ENCODE measurements at places on chromosomes 4 and X.
A peak's percentile ranks its signal among the peaks of the same experiment; 100 is the strongest.

GRCh38 chr4:162131256-162131655 lies 32.5 kb downstream of the FSTL5 start:
- DNase-seq = no peak

GRCh38 chrX:11543249-11543648 lies 122.5 kb downstream of the ARHGAP6 start:
- no peak for DNase-seq

DNA sequence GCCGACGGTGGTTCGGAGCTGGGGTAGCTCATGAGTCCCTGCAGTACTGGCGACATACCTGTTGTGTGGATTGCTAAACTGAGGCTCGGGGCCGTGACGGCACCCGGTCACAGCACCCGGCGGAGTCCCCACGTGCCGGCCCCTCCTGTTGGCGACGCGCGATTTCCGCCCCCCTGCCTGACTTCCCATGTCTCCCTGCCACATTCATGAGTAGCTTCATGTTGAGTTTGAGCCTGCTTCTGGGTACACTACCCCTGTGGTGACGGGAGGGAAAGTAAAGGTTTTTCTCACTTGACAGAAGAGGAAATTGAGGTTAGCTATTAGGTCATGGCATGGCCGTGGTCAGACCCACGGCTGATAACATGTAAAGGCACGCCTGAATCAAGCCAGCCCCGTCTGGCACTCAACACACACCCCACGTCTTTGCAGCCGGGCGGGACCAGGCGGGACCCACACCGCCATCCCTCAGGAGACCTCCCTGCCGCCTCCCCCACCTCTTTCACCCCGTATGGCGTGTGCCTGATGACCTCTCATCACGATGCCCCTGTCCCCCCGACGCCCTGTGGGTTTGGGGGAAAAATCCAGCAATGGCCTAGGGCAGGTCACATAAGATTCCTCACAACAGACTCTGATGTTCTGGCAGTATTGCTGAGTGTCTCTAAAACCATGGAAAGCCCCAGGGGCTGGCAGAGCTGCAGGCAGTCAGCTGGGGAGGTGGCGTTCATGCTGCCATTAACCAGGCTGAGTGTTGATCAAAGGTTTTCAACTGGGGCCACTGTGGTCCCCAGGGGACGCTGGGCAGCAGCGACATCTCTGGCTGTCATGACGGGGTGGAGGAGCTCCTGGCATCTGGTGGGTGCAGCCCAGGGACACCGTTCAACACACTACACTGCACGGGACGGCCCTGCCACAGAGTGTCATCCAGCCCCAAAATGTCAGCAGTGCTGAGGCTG lies 29.2 kb downstream of the P2RY8 start:
- no peak for DNase-seq

DNA sequence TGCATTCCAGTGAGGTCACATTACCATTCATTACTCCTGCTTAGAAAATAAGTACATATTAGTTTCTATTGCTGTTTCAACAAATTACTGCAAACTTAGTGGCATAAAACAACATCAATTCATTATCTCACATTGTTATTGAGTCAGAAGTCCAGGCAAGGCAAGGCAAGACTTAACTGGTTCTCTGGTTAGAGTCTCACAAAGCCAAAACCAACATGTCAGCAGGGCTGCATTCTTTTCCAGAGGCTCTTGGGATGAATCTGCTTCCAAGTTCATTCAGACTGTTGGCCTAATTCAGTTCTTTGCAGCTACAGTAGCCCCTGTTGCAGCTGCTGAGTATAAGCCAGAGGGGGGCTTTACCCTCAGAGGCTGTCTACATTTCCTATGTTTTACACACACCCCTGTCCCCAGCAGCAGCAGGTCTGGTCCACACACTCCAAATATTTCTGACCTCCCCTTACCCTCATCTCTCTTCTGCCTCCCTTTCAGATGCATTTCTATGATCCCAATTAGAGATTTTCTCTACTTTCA lies 892.1 kb upstream of the EPHA5 start:
- peak; percentile 89 for DNase-seq

DNA sequence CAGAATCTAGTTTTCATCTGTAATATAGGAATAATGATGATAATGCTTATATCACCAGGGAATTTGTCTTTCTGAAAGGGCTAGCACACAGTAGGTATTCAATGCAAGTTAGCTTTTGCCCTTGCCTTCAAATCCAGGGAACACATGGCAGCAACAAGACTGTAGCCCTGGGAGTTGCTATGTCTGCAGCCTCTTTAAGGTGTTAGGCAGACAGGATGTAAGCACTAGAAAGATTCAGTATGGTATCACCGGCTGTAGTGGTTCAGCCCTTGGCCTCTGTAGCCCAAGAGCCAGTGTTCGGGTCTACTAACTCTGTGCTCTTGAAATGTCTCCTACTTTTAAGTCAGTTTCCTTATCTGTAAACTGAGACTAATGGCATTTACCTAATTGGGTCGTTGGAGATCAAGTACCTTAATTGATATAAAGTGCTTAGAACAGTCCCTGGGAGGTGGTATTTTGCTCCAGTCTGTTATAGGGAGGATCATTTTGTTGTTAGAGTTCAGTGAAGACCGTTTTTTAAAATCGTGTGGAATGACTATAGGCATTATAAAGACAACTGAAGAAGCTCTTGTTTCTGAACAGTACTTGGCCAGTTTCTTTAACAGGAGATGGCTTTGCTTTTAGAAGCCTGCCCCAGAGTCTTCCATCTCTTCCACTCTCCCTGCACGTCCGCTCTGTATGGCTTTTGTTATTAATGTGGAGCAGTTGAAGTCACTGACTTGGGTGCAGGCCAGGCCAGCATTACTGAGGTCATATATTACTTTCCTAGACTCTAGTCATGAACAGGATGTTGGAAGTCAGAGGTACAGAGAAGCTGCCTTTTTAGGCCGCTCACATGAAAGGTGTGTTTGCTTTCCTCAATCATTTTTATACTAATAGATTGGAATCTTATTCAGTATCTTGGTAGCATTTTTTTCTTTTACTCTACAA lies 44.8 kb downstream of the GAB1 start:
- DNase-seq = peak; percentile 86

DNA sequence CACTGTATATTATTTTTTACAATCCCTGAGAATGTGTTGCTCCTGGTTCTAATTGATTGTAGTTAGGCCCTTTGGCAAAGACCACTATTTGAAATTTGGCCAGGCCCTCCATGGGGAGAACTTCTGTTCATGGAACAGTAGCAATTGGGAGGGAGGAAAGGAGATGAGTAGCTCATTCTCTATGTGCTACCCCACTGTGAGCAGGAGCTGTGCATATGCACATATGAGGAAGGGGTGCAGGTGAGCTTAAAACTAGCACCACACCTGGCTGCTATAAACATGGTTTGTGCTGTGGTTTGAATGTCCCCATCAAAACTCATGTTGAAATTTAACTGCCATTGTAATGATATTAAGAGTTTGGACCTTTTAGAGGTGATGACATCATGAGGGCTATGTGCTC lies 1483.2 kb downstream of the PCDH7 start:
- DNase-seq = no peak

DNA sequence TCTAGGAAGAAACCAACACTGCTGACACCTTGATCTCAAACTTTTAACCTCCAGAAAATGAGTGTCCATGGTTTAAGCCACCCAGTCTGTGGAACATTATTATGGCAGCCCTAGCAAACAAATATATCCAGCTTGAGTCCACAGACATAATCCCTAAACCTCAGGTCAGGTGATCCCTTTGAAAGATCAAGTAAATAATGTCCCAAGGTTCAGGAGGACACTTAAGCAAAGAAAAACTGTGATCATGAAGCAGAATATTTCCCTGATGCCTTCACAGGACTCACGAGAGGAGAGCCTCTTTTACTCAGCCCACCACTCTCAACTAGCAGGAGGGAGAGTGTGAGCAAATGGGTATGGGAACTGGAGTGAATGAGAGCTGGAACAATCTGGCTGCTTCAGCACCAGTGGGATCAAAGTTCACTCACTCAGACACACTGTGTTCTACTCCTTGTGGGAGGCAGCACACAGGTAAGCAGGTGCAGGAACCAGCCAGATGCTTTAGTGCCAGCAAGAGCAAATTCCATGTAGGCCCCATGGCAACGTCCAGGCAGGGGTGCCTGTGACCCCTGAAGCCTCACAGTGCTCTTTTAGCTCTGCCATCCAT lies 608.4 kb downstream of the RAB28 start:
- DNase-seq = no peak

GRCh38 chr4:20298986-20299385 lies 47.3 kb downstream of the SLIT2 start:
- DNase-seq = peak; percentile 74

GRCh38 chrX:47361538-47362511 lies 8.6 kb upstream of the ZNF157 start:
- DNase-seq = peak; percentile 89

GRCh38 chr4:165299399-165300060 lies 27.9 kb upstream of the MSMO1 start:
- DNase-seq = no peak

DNA sequence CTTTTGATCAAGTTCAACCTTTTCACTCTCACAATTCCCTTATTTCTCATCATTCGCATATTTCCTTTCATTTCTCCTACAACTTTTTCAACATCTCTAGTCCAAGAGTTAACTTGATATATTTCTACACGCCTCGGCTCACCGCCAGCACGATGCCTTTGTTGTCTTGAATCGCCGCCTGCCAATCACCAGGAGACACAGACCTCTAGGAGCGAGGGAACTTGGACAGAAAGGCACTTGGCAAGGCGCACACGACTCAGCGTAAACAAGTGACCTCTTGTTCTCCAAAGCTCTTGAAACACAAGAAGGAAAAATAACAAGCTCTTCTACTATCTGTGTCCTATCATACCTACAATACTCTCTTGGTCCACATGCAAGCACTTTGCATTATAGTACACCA lies 27.1 kb upstream of the RBMX start:
- DNase-seq = no peak

GRCh38 chr4:25962393-25962792 lies 48.4 kb downstream of the SMIM20 start:
- no peak for DNase-seq

DNA sequence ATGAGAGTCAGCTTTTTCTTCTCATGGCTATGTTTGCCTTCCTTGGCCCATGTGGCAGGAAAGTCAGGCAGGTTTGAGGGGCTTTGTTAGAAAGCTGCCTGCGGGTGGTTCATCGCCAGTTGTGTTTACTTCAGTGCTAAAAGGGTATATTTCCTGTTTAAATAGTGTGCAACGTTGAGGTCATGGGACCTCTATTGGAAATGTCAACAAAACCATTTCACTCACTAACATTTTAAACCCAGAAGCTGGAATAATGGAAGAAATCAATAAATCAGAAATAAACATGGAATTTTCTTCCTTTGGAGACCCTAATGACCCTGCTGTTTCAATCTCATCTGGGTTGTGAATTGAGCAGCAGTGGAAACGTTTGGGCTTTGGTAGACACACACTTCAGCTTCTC lies 185.8 kb downstream of the ANKRD50 start:
- no peak for DNase-seq

DNA sequence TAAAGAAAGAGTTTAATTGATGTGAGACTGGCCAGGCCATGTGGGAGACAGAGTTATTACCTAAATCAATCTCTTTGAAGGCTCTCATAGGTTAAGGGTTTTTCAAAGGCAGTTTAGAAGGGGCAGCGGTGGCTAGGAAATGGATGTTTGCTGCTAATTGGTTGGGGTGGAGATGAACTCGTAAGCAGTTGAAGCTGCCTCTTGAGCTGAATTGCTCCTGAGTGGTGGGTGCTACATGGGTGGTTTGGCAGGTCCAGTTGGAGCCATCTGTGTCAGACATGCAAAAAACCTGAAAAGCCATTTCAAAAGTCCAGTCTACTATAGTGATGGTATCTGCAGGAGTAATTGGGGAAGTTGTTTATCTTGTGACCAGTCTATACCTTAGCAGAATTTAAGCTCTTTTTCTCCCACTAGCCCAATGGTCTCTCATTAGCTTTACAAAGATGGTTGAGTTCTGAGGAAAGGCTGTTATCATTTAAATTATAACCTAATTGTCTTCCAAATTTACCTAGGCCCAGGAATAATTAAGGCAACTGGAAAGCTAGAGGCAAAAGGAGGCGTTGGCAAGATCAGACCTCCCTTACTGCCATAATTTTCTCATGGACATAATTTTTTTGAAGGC lies 762.4 kb upstream of the FRG1 start:
- no peak for DNase-seq

DNA sequence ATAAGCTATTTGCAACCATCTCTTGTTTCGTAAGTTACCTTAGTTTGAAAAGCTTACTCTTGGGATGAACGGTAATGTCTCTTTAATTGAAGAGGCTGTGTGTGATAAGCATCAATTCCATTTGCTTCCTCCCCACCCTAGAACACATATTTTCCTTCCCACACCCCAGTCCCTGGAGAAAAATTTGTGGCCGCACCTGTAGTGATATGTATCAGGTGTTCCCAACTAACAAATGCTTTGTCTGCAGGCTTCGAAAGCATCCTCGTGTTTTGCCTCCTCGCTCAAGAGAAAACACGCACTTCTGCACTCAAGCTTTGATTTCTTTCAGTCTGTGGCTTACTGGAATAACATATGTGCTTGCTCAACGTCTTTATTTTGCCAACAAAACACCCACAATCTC lies 143.8 kb upstream of the OTUD4 start:
- DNase-seq = no peak

DNA sequence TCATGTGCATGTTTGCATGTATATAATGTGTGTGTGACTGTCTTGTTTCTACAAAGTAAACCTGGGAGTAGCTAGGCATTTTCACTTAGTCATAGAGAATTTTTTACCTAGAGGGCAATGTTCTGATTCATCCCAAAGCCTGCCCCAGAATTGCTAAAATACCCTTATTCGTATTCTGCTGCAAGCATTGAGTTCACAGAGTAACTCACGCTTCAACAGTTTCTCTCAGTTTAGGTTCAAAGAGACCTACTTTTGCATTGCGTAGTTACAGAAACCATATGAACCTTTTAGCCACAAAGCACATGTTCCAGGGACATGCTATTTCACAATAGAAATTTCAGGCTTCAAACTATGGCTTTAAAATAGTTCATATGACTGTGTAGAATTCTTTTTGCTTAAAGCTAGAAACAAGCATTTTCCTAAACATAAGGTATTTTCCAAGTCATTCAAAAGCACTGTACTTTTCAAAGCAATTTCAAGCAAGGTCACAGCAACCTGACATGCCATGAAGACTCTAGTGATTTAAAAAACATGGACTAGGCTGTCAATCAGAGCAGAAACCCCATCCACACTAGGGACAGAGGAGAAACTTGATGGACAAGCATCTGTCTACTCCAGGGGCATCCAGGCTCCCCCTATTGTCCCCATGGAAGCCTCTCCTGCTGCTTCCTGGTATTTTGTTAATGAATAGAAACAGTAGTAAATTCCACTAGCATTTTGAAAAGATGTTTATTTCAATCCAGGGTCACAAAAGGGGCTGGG lies 81.5 kb upstream of the MAPK10 start:
- peak; percentile 3 for DNase-seq

DNA sequence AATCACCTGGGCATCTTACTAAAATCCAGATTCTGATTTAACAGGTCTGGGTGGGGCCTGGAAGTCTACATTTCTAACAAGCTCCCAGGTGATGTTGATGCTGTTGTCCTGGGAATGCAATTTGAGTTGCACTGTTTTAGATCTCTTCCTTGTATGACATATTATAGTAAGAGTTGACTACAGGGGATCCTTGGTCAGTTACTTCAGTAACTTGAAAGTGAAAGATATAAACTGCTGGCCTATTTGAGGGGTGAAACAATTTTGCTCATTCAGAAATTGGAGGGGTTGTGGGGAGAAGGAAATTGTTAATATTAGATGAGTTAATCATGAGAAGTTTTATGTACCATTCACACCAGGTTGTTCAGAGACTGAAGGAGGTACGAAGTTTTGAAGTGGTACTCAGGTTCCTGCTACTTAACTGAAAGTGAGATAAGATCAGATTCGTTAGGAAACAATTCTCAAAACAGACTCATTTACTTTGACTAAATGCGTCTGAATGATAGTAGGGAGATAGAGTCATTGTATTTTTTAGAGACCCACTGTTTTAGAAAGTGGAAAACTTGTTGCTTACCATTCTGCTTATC lies 12.5 kb downstream of the SH2D1A start:
- DNase-seq = no peak

All from fibroblast of the aortic adventitia (primary cell).